ENCODE measurements at places on chromosomes 4 and X.

- DNase-seq, result no peak
Measured at GRCh38 chr4:80420638-80421037, 85.1 kb downstream of the CFAP299 start.

DNA sequence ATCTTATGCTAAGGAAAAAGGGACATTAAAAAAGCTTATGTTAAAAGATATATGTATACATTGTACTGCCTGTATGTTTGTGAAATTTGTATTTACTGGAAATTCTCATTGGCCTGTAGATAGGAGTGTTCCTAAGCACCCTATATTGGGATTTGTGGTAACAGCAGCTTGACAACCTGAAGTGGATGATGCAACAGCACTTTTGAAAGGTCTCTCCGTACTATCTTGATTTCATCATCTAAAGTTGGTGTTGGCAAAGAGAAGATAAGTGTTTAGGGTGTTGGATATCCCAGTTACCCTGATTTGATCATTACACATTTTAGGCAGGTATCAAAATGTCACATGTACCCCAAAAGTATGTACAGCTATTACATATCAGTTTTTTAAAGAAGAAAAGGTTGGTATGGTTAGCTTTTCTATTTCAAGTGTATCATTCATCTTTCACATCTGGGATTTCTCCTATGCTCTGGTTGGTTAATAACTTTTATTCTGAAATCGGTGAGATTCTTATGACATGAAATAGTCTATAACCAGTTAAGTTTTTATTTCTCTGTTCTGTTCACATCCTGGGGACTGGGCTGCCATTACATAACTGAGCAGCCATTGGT is 10.3 kb downstream of the HADH start:
- no peak for DNase-seq

GRCh38 chr4:184395971-184396391 is 78.4 kb downstream of the IRF2 start:
- DNase-seq, result no peak

GRCh38 chrX:46561824-46562657 is 11.5 kb upstream of the CHST7 start:
- no peak for DNase-seq
